Hepatic stellate cell (primary cell): ENCODE measurements at places on chromosomes 1 and 21.
A peak's percentile ranks its signal among the peaks of the same experiment; 100 is the strongest.

GRCh38 chr21:37237764-37238163 lies 29.4 kb downstream of the VPS26C start:
- no peak for DNase-seq

DNA sequence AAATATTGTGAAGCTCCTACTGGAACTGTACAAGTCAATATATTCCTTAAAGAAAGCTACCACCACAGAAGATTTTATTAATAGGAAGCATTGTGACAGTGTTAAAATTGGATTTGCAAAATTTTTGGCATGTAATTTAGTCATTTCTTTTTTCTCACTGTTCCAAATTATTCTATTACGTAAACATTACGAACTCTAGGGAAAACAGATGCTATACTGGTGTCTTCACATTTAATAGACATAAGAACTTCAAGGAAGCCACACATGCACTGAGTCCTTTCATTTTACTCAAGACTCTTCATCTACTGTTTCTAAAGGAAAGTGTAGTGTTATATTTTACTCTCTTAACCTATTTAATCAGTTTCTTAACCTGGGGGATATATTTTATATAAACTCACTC lies 135.4 kb downstream of the HMCN1 start:
- DNase-seq = no peak

- DNase-seq = no peak
These were observed 82.8 kb downstream of the DMRTB1 start for GRCh38 chr1:53541761-53542550.

GRCh38 chr1:90779573-90779972 lies 62.5 kb upstream of the BARHL2 start:
- no peak for DNase-seq

DNA sequence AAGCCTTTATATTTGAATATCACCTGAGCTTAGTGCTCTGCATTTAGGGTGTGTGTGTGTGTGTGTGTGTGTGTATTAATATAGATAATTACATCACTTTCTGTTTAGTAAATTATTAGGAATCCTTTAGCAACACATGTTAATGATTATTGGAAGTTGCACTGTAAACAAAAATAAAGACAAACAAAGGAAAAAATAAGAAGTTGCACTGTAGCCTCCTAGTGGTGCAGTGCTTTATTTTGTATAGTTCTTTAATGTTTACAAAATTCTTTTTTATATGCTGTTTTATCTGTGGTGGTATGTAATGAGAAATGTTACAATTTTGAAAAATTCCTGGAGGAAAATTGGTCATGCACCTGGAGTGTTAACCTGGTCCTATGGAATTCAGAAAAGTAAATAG lies 69.2 kb downstream of the UBE4B start:
- DNase-seq = no peak

DNA sequence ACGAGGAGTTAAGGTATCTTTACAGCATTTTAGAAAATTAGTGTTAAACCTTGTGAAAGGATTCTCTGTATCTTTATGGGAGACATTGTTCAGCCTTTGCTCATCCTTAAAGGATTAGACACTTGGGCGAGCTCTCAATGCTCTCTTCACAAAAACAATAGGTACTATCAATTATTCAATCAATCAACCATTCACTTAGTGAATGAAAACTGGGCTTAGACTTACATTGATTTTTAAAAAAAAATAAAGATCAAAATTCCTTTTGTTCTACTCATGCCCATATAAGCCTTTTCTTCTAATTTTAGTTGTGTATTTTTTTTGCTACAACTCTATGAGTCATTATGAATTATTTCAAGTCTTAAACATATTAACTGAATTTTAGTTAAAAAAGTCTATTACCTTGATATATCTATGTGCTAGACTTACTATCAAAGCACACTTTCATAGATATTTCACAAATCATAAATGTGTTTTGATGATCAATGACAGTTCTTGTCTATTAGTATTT lies 181.2 kb downstream of the DPYD start:
- no peak for DNase-seq

GRCh38 chr1:22122273-22123070 lies 20.4 kb downstream of the WNT4 start:
- no peak for DNase-seq

DNA sequence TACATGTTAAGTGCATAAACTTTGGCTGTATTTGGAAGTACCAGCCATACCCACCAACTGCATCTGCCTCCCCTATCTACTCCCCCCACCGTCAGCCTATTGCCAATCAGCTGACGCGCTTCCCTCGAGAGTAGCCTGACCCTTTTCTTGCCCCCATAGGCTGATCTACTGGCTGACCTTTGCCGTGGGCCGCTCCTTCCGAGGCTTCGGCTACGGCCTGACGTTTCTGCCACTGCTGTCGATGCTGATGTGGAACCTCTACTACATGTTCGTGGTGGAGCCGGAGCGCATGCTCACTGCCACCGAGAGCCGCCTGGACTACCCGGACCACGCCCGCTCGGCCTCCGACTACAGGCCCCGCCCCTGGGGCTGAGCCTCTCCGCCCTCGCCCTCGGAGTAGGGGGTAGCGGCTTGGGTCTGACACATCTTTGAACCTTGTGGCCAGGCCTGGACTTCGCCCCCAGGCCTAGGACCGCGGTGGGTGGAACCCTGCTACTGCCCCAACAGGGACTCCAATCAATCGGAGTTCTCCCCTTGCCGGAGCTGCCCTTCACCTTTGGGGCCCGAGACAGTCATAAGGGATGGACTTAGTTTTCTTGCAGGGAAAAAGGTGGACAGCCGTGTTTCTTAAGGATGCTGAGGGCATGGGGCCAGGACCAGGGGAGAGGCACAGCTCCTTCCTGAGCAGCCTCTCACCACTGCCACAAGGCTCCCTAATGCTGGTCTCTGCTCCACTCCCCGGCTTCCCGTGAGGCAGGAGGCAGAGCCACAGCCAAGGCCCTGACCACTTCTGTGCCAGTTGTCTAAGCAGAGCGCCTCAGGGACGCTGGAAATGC lies 4.0 kb downstream of the GLMP start:
- peak; percentile 93 for DNase-seq

DNA sequence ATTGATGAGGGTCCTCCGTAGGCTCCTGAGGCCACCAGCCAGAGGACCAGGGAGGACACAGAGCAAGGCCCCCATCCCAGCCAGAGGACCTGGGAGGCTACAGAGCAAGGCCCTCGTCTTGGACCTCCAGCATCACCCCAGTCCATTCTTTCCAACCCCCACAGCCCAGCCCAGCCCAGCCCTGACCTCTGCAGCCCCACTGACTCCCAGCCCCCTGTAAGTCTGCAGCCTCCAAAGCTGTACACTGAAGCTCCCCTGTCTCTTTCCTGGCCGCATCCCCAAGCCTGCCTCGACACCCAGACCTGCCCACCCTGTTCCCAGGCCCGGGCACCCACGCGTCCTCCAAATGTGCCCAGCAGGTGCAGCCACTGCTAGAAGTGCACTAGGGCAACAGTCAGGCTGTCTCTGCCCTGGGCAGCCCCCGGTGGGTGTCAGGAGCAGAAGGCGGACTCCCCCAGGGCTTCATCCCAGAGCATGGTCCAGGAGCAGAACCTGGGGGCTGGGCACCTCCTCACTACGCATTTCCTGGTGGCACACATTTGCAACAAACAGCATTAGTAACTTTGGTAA lies 2.1 kb downstream of the DVL1 start:
- DNase-seq = no peak

DNA sequence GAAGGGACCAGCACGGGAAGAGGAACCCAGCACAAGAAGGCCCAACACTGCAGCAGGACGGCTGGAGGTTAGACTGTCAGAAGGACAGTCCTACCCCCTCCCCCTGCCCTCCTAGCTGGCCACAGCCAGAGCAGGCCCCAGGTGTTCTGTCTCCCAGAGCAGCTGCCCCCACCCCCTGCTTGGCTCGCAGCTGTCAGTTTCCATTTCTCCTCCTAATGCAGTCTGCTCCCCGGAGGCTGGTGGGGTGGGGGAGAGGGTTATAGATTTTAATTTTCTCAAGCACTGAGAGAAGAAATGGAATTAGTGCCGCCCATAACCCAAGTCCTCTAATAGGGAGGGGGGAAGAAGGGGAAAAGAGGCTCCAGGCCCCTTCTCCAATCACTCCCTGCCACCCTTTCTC lies 13.0 kb upstream of the PEAR1 start:
- DNase-seq = no peak

- DNase-seq = no peak
These were observed 87.5 kb downstream of the ASTN1 start for GRCh38 chr1:177077006-177077405.

- DNase-seq = no peak
These were observed 150.9 kb upstream of the POU3F1 start for GRCh38 chr1:38197312-38198061.

DNA sequence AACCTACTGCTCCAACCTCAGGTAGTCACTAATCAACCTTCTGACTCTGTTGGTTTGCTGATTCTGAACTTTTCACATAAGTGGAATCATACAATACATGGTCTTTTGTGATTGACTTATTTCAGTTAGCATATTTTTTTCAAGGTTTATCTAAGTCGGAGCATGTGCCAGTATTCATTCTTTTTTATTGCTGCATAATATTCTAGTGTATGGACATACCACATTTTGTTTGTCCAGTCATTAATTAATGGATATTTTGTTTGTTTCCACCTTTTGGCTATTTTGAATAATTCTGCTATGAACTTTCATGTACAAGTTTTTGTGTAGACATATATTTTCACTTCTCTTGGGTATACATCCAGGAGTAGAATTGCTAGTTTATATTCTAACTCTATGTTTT lies 53.0 kb upstream of the LRRN2 start:
- no peak for DNase-seq
